A673 (cell line): ENCODE measurements at places on chromosomes 7 and 10. TPM values are rescaled to one million over a fixed set of nuclear protein-coding genes. Genes with fewer than 3 reads are reported as not detected.

The SLC18A2 gene
- total RNA-seq, result 0.06 TPM in 1 of 2 replicates, not detected in the other

GRCh38 chr7:138228769-138229168 is 152.5 kb downstream of the AKR1D1 start:
- DNase-seq, result no peak

The CCL26 gene
- 0.84 TPM in 1 of 2 replicates, not detected in the other for total RNA-seq

DNA sequence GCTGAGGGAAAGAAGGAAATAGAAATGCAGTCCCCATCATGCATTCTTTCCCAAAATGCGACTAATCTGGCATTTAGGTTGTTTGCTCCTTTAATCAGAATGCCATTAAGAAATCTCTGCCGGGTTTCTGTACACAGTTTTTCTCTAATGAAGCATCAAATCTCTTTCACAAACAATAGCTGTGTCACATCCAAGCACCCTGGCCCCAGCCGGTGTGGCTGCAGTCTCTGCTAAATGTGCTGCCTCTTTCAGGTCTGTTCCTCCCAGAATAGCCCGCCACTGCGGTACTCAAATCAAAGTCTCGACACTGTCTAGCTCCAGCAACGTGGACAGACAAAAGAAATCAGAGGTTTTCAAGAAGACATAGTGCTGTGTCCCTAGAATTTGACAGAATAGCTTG is 343.8 kb downstream of the KCNMA1 start:
- DNase-seq, result no peak

The ADGRA1 gene
- total RNA-seq, result 0.82 and 0.87 TPM in 2 replicates

GRCh38 chr7:2384354-2385243 is 18.8 kb upstream of the CHST12 start:
- DNase-seq, result no peak

The TEX47 gene
- total RNA-seq, result not detected in 2 replicates

GRCh38 chr7:111038185-111038584 is 52.7 kb upstream of the LRRN3 start:
- no peak for DNase-seq
